Colonic mucosa (tissue), 4 donors: ENCODE measurements at places on chromosomes 3 and 15. TPM values are rescaled to one million over a fixed set of nuclear protein-coding genes. Genes with fewer than 3 reads are reported as not detected.

GRCh38 chr15:40927873-40928806, 1.0 kb upstream of the DLL4 start:
- peaks cover 35% of the 10 kb centered on the region for H3K27me3 ChIP-seq
- H3K4me3 ChIP-seq = peak overlapping the region; percentile 52
- peaks cover 28% of the 10 kb centered on the region for H3K4me1 ChIP-seq
- DNase-seq = peak; percentile 78
- peak overlapping the region; percentile 37 for H3K27ac ChIP-seq
- H3K36me3 ChIP-seq = no peaks in the 10 kb centered on the region

GRCh38 chr15:65354835-65355172, 23.0 kb downstream of the IGDCC3 start:
- H3K27ac ChIP-seq = no peak overlapping the region
- no peak overlapping the region for H3K4me3 ChIP-seq
- DNase-seq = no peak
- no peaks in the 10 kb centered on the region for H3K4me1 ChIP-seq
- H3K27me3 ChIP-seq = peaks cover 17% of the 10 kb centered on the region

DNA sequence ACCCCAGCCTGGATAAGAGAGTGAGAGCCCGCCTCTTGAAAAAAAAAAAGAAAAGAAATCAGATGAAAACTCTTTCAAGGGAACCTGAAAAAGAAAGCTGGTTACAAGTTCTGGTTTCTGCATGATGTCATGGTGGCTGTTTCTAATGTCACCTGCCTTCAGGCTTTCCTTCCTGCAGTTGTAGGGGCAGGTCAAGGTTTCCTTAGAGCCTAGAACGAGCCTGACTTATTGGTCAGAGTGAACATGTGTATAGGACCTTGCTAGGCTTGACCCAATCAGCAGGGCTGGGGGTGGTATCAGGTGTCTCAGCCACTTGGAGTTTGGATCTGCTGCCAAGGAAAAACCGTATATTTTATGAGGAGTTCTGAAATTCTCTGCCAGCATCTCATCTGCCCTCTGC, 3.8 kb downstream of the IVD start:
- no peak overlapping the region for H3K27ac ChIP-seq
- peaks cover 5% of the 10 kb centered on the region for H3K4me1 ChIP-seq
- no peak overlapping the region for H3K4me3 ChIP-seq
- H3K27me3 ChIP-seq = no peaks in the 10 kb centered on the region
- peaks cover 8% of the 10 kb centered on the region for H3K36me3 ChIP-seq

GRCh38 chr15:74123131-74123429, 7.3 kb upstream of the ISLR2 start:
- DNase-seq = no peak
- no peak overlapping the region for H3K4me3 ChIP-seq
- no peaks in the 10 kb centered on the region for H3K4me1 ChIP-seq
- no peak overlapping the region for H3K27ac ChIP-seq

IL20RB gene
- total RNA-seq = 0.96 TPM

GUCA1C gene
- total RNA-seq = not detected

TRPM7 gene
- 28.3 TPM for total RNA-seq

CCR3 gene
- total RNA-seq = not detected

GRCh38 chr3:165744025-165744424, 93.2 kb downstream of the BCHE start:
- H3K27ac ChIP-seq = no peak overlapping the region
- H3K36me3 ChIP-seq = no peaks in the 10 kb centered on the region
- H3K4me3 ChIP-seq = no peak overlapping the region
- no peak for DNase-seq

- no peak overlapping the region for H3K27ac ChIP-seq
- no peaks in the 10 kb centered on the region for H3K4me1 ChIP-seq
- H3K36me3 ChIP-seq = no peaks in the 10 kb centered on the region
- H3K4me3 ChIP-seq = no peak overlapping the region
- DNase-seq = peak; percentile 63
Measured at GRCh38 chr15:68650901-68651709, 72.3 kb downstream of the CORO2B start.

DNA sequence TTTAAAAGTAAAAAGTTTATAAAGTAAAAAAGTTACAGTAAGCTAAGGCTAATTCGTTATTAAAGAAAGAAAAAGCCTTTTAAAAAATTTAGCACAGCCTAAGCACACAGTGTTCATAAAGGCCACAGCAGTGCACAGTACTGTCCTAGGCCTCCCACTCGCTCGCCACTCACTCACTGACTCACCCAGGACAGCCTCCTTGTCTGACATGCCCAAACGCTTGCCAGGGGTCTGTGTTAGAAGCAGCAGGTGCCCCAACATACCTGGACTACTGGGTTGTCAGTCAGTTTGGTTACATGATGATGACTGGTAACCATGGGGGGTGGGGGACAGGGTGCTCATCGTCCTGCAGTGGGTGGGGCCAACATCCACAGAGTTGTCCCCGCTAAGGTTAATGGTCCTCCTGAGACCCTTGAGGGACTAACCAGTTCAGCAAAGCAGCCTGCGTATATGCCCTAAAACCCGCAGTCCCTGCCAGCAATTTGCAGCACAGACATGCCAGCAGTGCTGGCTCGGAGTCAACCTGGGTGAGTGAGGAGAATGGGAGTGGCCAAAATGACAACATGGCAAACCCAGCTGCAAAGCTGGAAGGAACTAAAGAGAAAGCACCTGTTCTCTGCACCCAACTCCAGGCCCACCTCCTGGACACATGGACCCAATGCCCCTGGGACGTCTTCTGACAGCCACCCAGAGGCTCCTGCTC, 49.2 kb downstream of the CYFIP1 start:
- no peak for DNase-seq
- H3K27ac ChIP-seq = no peak overlapping the region
- no peaks in the 10 kb centered on the region for H3K4me1 ChIP-seq
- H3K36me3 ChIP-seq = no peaks in the 10 kb centered on the region
- H3K27me3 ChIP-seq = no peaks in the 10 kb centered on the region

- peak; percentile 55 for DNase-seq
- H3K27ac ChIP-seq = peak overlapping the region; percentile 75
- no peak overlapping the region for H3K4me3 ChIP-seq
- peaks cover 9% of the 10 kb centered on the region for H3K4me1 ChIP-seq
- no peaks in the 10 kb centered on the region for H3K27me3 ChIP-seq
Measured at GRCh38 chr15:89946681-89947299, 34.0 kb upstream of the ARPIN start.

- no peak for DNase-seq
- no peaks in the 10 kb centered on the region for H3K36me3 ChIP-seq
- H3K4me1 ChIP-seq = peaks cover 6% of the 10 kb centered on the region
- H3K27ac ChIP-seq = no peak overlapping the region
Measured at GRCh38 chr15:78104566-78105475, 12.5 kb downstream of the SH2D7 start.

DNA sequence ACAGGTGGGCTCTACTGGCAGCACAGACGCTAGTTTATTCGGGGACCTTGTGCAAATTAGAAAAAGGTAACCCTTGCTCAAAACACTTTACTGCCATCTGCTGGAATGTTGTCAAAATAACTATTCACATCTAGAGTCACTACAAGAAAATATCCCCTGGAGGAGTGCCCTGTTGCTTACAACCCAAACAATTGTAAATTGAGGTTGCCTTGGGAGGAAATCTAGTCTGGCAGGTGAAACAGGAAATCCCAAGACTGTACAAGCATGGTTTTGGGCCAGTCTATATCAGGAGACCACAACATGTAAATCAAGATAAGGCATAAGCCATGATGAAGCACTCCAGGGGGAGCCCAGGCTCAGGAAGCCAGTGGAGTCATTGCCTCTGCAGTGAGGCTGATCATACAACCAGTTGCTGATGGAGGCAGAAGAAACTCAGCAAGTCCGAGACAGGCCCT, 136.8 kb upstream of the ACP3 start:
- H3K4me3 ChIP-seq = no peak overlapping the region
- no peaks in the 10 kb centered on the region for H3K36me3 ChIP-seq
- no peak overlapping the region for H3K27ac ChIP-seq
- no peaks in the 10 kb centered on the region for H3K27me3 ChIP-seq

DNA sequence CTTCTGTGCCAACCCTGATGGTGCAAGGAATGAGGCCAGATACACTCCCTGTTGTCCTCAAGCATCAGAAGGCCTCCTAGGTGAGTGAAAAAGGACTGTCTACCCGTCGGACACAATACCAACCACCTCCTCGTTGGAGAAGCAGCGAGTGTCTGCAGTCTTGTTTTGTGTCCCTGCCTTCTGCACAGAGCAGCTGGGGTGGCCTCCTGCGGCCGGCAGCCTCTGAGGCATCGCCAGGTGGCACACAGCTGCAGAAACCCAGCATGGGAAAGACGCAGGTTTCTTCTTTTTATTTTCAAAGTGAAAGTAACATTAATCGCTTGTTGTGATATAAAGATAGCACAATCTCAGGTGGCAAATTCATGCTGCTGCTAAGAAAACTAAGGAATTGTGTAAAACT, 509.9 kb downstream of the OCA2 start:
- H3K4me3 ChIP-seq = no peak overlapping the region
- H3K27me3 ChIP-seq = no peaks in the 10 kb centered on the region
- H3K4me1 ChIP-seq = no peaks in the 10 kb centered on the region
- no peak overlapping the region for H3K27ac ChIP-seq
- no peak for DNase-seq

GRCh38 chr3:120726791-120727190, 15.5 kb downstream of the RABL3 start:
- no peak overlapping the region for H3K4me3 ChIP-seq
- DNase-seq = no peak
- no peak overlapping the region for H3K27ac ChIP-seq
- H3K36me3 ChIP-seq = no peaks in the 10 kb centered on the region
- H3K4me1 ChIP-seq = no peaks in the 10 kb centered on the region
